ENCODE measurements at places on chromosomes 3 and 15.

DNA sequence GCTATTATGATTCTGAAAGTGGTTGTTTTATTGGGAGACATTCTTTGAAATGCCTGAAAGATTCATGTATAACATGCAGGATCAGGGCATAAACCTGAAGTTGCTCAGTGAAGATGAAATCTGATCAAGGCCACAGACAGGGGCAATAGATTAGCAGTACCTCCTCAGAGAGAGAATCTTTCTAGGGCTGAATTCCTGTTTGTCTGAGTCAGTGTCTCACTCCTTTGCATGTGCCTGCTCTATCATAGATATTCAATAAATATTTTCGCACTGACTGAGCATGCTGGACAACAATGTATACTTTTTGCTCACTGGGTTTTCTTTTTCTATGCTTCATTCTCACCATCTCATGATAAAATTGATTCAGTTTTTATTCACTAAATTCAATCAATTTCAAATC, 49.8 kb upstream of the PFN2 start:
- no peak for DNase-seq

DNA sequence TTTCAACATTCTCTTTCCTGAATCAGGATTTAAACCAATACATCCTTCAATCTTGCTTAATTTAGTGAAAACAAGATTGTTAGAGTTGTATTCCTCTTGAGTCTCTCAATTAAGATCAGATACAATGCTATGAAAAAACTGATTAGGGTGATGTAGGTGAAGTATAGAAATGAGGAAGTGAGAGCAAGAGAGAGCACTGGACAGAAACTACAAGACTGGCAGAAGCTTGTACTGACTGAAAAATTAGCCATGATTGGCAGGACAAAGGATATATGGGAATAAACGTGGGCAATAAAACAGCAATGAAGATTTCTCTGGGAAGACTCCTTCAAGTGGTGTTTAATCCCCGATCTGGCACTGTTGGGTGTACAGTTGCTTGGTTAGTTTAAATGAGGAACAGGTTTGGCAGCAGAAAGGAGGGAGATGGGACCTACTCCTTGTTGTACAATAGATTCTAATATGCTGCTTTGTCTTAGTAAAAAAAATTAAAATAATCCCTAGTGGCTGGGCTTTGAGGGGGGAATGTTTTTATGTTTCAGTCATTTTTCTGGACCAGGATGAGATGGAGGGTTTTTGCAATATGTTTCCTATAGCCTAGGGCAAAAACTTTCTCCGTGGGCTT, 252.7 kb downstream of the SLC9A9 start:
- no peak for DNase-seq

GRCh38 chr3:87167628-87168456, 59.3 kb upstream of the CHMP2B start:
- no peak for DNase-seq

- no peak for DNase-seq
These were observed 427.0 kb upstream of the RARB start for GRCh38 chr3:25000971-25001591.

DNA sequence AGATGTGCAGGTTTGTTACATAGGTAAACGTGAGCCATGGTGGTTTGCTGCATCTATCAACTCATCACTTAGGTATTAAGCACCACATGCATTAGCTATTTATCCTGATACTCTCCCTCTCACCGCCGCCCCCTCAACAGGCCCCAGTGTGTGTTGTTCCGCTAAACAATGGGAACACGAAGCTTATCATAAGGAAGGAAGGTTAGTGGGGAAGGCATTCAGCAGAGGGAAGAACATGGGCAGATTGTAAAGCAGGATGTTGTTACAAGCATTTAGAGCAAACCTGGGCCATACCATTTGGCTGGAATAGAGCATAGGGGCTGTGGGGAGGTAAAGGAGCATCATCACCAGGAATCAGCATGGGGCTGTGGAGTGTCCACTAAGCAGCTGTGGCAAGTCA, 111.8 kb downstream of the SSR3 start:
- no peak for DNase-seq

GRCh38 chr3:176431038-176431418, 766.3 kb downstream of the TBL1XR1 start:
- DNase-seq = no peak

GRCh38 chr3:120081719-120082118, 12.5 kb downstream of the GSK3B start:
- DNase-seq = no peak

DNA sequence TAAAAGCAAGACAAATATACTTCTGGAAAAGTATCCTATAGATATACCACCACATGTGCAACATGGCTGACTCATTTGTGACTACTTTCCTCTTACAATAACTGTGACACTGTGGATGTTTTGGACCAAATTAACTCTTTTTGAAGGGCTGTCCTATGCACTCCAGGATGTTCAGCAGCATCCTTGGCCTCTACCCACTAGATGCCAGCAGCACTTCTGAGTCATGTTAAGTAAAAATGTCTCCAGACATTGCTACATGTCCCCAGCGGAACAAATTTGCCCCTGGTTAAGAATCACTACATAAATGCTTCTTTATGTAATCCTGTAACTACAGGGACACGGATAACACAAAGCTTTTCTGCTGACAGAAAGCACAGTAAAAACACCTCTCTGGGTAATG, 32.0 kb downstream of the RUVBL1 start:
- DNase-seq = no peak

DNA sequence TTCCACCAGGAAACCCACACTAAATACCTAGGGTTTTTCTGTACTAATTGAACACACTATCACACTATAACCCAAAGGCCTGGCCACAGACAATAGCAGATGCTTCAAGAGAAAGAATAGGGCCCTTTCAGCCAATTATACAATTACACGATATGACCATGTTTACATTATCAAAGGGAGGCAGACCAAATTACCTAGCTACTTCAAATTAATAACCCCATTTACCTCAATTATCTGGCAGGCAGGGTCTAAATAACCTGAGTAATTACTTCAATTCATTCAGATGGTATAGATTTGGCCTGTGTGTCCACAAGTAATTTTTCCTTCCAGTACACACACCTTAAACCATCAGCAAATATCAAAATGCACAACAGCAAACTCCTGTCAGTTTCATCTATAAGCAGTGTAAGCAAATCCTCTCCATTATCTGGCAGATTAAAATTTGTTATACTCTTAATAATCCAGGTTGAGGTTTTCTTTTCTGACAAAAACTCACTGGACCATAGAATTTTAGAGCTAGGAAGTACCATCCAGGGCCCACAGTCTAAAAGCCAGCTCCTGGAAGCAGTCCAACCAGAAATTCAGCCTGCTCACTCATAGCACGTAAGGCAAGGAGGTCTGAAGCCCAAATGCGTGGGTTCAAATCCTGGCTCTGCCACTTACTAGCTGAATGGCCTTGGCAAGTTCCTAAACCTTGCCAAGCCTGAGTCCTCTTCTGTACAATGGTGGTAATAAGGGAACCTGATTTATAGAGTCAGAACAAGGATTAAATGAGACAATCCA, 51.8 kb downstream of the RFTN1 start:
- DNase-seq = no peak

DNA sequence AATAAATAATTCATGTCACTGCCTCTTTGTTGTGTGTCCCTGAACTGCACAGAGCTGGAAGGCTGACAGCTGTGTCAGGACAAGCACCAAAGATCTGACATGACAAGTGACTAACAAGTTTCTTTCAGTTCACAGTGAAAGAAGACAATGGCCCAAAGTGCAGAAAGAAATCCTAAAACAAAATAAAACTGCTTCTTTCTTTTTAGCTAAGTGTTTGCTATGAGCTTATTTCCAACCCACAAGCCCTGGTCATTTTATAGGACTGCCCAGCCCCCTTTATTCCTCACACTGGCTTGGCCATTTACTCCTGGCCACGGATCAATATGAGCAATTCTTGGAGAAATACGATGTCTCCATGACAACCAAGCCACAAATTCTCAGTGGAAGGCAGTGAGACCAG, 238.5 kb downstream of the WDR72 start:
- no peak for DNase-seq

- DNase-seq = no peak
These were observed 68.1 kb downstream of the TRIM69 start for GRCh38 chr15:44804298-44805046.

GRCh38 chr3:10198761-10199649, 34.3 kb downstream of the IRAK2 start:
- peak; percentile 21 for DNase-seq

DNA sequence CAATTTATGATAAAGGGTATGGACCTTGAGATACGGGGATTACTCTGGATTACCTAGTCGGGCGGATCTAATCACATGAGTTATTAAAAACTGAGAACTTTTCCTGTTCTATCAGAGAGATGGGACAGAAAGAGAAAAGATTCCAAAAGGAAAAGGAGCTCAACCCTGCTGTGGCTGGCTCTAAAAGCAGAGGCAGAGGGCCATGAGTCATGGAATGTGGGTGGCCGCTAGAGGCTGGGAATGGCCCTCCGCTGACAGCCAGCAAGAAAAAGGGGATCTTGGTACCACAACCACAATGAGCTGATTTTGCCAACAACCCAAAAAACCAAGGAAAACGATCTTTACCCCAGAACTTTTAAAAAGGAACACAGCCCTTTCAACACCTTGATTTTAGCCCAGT, 210.0 kb downstream of the MAGI1 start:
- no peak for DNase-seq

DNA sequence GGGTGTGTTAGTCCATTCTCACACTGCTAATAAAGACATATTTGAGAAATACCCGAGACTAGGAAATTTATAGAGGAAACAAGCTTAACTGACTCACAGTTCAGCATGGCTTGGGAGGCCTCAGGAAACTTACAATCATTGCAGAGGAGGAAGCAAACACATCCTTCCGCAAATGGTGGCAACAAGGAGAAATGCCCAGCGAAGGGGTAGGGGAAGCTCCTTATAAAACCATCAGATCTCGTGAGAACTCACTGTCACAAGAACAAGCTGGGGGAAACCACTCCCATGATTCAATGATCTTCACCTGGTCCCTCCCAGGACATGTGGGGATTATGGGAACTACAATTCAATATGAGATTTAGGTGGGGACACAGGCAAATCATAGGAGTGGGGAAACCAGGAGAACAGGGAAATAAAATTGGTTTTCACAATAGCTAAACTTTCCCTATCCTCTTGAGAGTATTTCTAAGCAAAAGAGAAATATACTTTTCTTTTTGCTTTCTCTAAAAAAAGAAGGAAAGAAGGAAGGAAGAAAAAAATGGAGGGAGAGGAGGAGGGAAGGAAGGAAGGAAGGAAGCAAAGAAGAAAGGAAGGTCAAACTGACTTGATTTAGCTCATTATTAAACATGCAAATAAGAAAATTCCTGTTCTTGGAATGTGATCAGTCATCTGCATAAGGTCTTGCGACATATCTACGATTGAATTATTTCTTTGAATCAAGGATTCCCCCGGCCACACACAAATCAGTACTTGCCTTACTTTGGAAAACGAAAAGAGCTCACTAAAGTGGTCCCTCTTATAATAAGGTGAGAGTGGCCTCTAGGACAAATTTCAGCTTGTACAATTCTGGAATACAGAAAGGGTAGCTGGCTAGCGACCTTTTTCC, 75.2 kb downstream of the LIPC start:
- DNase-seq = no peak

DNA sequence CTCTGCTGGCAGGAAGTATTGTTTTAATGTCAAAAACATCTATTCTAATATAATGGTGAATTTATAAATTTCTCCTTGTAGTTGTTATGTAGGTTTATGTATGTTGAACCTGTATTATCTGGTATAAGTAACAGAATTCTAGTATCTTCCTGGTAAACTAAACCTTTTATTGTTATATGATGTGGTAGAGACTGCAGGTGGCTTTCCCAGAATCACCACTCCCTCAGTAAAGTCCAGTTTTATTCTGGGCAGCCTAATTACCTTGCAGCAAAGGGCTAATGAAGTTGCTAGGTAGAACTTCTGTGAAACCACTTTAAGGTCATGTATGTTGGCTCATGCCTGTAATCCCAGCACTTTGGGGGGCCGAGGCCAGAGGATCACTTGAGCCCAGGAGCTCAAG, 15.6 kb downstream of the CSNK1G1 start:
- no peak for DNase-seq

Data from activated CD4-positive, alpha-beta T cell treated with anti-CD3 and anti-CD28 coated beads, Interleukin-2, amount 50 U/mL, for 24 hours (primary cell).